ACHN (cell line): ENCODE measurements at places on chromosomes 5 and 9.

DNA sequence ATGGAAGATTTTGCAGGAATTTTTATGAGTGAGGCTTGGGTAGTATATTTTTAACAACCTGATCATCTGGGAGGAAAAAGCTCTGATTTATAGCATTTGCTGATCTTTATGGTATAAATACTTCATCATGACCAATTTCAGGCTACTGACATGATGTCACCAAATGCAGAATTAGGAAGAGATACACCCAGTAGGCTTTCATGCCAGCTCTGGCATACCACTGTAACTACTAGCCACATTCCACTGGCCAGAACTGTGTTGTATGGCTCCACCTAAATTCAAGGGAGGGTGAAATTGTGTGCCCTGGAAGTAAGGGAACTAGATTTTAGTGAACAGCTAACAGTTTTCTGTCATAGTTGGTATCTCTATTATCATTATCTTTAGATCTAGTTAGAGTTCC is 17.6 kb downstream of the AP3S1 start:
- DNase-seq, result no peak

- DNase-seq, result no peak
These were observed 39.5 kb downstream of the PTPN3 start for GRCh38 chr9:109458453-109459211.

DNA sequence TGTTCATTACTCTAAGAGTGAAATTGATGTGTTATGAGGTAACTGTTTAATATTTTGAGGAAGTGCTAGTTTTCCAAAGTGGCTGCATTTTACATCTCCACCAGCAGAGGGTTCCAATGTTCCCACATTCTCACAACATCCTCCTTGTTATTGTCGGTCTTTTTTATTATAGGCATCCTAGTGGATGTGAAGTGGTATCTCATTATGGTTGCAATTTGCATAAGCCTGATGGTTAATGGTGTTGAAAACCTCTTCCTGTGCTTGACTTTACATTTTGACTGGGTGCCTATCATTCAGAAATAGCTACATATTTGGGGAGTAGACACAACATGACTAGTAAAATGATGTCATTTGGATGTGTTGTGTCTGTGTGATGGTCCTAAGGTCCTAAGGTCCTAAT is 143.6 kb downstream of the MRPS30 start:
- peak; percentile 49 for DNase-seq

GRCh38 chr5:150357326-150358260 is at the start of gene TCOF1:
Gene TCOF1, plus strand, starts transcription at chr5:150357697. Its CDS starts 50 bp downstream, at chr5:150357747.
- peak; percentile 95 for DNase-seq

- no peak for DNase-seq
These were observed 1.4 kb upstream of the CHSY3 start for GRCh38 chr5:129902816-129903215.

DNA sequence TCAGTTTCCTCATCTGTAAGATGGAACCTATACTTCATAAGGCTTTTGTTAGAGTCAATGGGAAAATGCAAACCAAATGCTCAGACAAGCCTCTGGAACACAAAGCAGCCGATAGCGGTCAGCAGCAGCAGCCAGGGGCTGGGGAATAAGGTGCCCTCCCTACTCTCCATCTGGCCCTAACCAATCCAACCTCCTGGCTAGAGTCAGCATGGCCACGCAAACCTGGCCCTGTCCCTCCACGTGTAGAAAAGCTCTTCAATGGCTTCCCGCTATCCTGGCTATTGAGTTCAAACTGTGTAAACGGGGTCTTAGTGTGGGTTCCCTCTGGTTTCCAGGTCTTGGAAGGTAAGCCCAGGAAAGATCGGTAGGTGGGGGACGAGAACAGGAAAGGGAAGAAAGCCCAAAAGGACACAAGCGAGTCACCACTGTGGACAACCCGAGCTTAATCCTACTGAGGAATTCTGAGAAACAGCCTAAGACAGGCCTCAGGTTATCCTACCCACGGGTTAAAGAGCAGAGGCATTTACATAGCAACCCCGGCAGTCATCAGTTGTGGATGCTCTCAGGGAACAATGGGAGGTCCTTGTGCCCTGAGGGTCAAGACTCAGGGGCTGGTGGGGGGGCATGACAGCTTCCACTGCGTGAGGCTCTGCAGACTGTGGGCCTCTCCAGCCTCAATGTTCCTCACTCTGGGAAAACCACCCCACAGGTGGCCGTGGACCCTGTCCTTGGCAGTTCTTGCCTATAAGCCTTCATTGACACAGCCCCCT is 30.9 kb downstream of the FABP6 start:
- no peak for DNase-seq

GRCh38 chr5:95244479-95244878 is 40.4 kb downstream of the MCTP1 start:
- no peak for DNase-seq

- DNase-seq, result no peak
These were observed 44.8 kb upstream of the SNAPC3 start for GRCh38 chr9:15377625-15378540.

- DNase-seq, result peak; percentile 38
These were observed 1075.1 kb downstream of the NR2F1-AS1 start for GRCh38 chr5:92505925-92506324.

DNA sequence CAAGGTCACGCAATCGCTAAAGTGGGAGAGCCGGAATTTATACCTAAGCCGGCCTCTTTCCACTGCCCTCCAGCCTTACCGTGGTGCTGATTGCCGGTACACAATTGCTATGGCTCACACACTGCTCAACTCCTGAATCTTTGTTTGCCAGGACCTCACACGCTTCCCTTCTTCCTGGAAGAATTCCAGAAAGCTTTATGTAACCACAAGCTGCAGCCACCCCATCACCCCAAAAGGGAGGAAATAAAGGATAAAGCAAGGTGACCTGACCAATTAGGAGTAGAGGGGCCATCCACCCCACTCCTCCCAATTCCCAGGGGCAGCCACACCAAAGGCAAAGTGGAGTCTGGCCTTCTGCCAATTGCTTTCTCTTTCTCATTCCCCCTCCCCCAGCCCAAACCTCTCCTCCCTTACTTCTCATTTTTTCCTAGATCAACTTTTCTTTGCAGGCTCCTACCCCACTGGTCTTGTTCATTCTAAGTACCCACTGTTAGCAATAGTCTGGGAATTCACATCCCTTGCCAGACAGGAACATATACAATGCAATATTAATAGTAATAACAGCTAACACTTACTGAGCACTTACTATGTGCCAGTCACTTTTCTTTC is 18.0 kb upstream of the CDC23 start:
- DNase-seq, result no peak

GRCh38 chr5:180646963-180647305 is 2.5 kb downstream of the FLT4 start:
- no peak for DNase-seq

GRCh38 chr5:68845131-68845530 is 248.7 kb upstream of the SLC30A5 start:
- DNase-seq, result no peak

- no peak for DNase-seq
These were observed 281.6 kb upstream of the SEMA6A start for GRCh38 chr5:116856271-116856670.

DNA sequence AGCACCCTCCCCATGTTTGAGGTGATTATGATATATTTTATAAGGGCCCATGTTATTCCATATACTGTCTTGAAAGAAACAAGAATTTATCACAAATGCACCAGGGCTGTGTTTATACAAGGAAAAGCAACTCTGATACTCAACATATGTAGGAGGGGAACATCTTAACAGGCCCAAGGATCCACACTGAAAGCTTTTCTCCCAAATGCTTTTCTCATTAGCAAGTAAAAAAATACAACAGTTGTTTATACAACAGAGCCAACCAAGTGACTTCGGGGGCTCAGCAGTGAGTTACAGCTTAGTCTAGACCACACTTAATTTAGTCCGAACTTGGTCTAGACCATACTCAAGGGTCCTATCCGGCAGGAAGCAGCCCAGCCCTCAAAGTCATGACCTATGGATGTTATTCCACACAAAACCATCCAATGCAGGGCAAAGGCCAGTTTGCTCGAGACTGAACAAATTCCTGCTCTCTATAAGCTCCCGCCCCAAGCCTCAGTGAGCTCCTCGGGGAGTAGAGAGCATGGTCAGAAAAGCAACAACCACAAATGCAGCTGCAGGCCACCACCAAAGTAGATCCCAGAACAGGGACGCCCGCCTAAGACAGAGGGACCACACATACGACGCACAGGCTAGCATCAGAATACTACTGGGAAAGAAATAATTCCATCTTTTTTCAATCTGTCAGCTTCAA is 6.8 kb downstream of the GZMK start:
- DNase-seq, result no peak

GRCh38 chr5:74433255-74433895 is 207.2 kb downstream of the ENC1 start:
- no peak for DNase-seq

DNA sequence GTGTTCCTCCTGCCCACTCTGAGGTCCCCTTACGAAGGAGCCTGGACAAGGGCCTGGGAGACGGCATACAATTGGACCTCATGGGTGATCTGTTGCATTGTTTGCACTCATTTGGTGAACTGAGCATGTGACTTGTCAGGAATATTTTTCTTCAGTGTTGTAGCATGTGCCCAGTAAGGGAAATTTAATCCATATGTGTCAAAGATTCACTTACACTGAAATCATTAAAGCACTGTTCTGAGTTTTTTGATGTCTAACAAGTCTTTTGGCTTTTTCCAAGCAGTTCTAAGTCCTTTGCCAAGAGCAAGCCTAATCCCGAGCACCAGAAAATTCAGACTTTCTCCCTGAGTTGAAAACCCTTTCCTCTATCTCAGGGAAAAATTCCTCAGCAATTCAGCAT is 61.6 kb upstream of the RPS23 start:
- DNase-seq, result no peak

GRCh38 chr5:912280-913091 is 19.8 kb downstream of the TRIP13 start:
- DNase-seq, result peak; percentile 90

DNA sequence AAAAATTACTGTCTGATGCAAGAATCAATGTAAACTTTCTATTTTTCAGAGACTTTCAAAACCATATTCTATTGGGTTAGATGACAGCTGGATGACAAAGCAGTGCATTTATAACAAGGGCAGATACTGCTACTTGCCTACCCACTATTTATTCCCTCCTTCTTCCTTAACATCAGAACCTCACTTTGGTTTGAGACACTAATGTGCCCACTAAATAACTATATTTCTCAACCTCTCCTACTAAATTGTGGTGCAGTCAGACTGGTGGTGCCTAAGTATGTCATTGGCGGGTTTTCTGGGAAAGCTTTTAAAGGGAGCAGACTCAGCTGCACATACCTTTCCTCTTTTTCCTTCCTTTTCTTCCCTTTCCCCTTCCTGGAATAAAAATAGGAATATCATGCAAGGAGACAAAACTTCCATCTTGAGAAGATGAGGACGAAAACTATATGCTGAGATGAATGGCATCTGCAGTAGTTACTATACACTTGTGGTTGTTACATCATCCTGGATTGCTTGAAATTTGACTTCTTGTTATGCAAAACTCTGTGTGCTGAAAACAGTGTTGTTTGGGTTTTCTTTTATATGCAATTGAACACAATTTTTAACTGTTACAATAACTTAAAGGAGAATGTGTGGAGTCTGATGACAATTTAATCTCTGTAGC is 43.8 kb downstream of the PRR16 start:
- no peak for DNase-seq

DNA sequence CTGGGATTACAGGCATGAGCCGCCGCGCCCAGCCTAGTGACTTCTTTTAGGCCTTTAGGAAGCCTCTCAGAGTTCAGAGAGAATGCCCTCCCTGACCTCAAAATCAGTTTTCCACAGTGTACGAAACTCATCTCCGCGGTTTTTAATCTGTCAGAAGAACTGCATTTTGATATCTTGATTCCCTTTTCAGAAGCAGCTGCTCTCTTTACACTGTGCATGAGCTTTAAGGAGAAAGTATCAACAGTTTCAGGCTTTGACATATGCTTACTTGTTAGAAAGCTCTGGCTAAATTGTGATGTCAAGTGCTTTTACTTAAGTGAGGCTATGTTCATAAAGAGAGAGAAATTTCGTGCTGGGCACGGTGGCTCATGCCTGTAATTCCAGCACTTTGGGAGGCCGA is 74.6 kb downstream of the USP20 start:
- no peak for DNase-seq

GRCh38 chr9:97311798-97312500 is 4.5 kb downstream of the CCDC180 start:
- no peak for DNase-seq

DNA sequence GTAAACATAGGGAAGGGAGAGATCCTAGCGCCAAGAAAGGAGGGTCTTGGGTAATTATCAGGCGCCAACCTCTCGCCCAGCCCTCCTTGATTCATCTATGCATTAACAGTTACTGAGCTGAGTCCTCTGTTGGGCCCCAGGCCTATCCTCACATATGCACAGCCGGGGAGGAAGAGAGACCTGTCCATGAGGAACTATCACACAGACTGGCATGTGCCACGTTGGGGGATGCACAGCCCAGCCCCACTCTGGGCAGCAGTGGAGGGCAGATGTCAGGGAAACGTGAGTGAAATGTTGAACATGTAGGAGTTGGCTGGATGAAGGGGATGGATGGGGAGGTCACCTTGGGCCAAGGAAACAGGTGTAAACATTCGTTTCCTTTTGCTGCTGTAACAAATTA is 18.8 kb upstream of the ENHO start:
- DNase-seq, result no peak

DNA sequence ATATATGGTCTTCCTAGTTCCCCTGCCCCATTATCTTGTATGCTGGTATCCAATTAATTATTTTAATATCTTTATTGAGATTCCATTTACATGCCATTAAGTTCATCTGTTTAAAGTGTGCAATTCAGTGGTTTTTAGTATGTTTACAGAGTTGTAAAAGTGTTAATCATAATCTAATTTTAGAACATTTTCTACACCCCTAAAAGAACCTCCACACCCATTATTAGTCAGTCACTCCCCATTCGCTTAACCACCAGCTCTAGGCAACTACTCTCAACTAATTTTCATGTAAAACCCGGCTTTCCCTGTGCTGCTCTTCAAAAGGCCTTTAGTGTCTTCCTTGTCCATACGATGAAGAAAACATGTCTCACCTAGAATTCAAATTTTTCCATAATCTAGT is 20.8 kb upstream of the CAVIN4 start:
- DNase-seq, result no peak

- DNase-seq, result no peak
These were observed 51.2 kb downstream of the SAR1B start for GRCh38 chr5:134581241-134581981.

DNA sequence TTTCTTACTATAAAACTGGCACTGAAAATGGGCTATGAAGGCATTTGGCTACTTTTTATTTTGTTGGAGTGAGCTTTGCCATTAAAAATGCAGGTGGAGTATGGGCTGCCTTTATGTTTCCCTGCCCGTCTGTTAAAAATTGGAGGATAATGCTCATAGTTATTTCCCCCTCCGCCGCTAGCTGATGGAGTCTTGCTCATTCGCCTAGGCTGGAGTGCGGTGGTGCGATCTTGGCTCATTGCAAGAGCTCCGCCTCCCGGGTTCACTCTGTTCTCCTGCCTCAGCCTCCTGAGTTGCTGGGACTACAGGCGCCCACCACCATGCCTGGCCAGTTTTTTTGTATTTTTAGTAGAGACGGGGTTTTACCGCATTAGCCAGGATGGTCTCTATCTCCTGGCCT is 8.6 kb downstream of the G3BP1 start:
- DNase-seq, result no peak

- no peak for DNase-seq
These were observed 5.2 kb downstream of the GPR107 start for GRCh38 chr9:130058887-130059286.

GRCh38 chr9:114594136-114594535 is 6.6 kb downstream of the ATP6V1G1 start:
- no peak for DNase-seq

- no peak for DNase-seq
These were observed 42.6 kb upstream of the SLC28A3 start for GRCh38 chr9:84383178-84383577.
